Mesendoderm (in vitro differentiated cells): ENCODE measurements at places on chromosomes 16 and 17.

- no peaks in the 10 kb centered on the region for H3K36me3 ChIP-seq
- H3K27me3 ChIP-seq = no peaks in the 10 kb centered on the region
- no peak overlapping the region for H3K4me3 ChIP-seq
- no peak for DNase-seq
- H3K4me1 ChIP-seq = no peaks in the 10 kb centered on the region
Measured at GRCh38 chr17:75574404-75575036, 13.1 kb upstream of the MYO15B start.

GRCh38 chr16:74717367-74717766, 16.7 kb upstream of the MLKL start:
- H3K4me1 ChIP-seq = no peaks in the 10 kb centered on the region
- DNase-seq = no peak
- no peaks in the 10 kb centered on the region for H3K36me3 ChIP-seq
- H3K27ac ChIP-seq = no peak overlapping the region
- no peak overlapping the region for H3K4me3 ChIP-seq

DNA sequence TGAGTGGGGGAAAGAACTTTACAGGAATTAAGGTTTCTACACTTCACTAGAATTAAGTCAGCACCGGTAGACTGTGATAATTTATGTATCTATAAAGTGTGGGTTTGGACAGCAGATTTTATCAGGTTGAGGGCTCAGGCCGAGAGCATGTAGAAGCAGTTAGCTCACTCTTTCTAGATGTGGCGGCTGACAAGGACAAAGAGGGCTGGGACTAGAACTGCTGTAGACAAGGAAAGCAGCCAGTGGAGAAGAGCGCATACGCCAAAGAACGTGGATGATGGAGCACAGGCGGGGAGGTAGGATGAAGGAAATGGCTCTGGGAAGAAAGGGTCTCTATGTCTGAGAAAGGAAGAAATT, 504 bp upstream of the GOSR1 start:
- H3K4me3 ChIP-seq = peak overlapping the region; percentile 13
- peaks cover 1% of the 10 kb centered on the region for H3K4me1 ChIP-seq

GRCh38 chr16:734981-735881, 5.6 kb downstream of the CIAO3 start:
- H3K4me3 ChIP-seq = no peak overlapping the region
- no peak overlapping the region for H3K27ac ChIP-seq
- H3K4me1 ChIP-seq = no peaks in the 10 kb centered on the region
- H3K27me3 ChIP-seq = no peaks in the 10 kb centered on the region
- H3K36me3 ChIP-seq = peaks cover 3% of the 10 kb centered on the region
- DNase-seq = no peak

DNA sequence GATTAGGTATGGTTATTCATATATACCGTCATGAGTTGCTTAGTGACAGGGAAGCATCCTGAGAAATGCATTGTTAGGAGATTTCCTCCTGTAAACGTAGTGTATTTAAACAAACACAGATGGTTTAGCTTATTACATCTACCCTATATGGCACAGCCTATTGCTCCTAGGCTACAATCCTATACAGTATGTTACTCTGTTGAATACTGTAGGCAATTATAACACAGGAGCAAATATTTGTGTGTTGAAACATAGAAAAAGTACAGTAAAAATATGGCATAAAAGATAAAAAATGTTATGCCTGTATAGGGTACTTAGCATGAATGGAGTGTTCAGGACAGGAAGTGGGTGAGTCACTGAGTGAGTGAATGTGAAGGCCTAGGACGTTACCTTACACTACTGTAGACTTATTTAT, 157.7 kb downstream of the CDH11 start:
- no peaks in the 10 kb centered on the region for H3K27me3 ChIP-seq
- H3K36me3 ChIP-seq = no peaks in the 10 kb centered on the region
- no peak overlapping the region for H3K4me3 ChIP-seq
- no peak overlapping the region for H3K27ac ChIP-seq
- H3K4me1 ChIP-seq = no peaks in the 10 kb centered on the region

GRCh38 chr16:81779536-81780320, 637 bp downstream of the PLCG2 start:
- no peak overlapping the region for H3K27ac ChIP-seq
- no peak for DNase-seq
- peak overlapping the region; percentile 2 for H3K4me3 ChIP-seq
- peaks cover 9% of the 10 kb centered on the region for H3K27me3 ChIP-seq

DNA sequence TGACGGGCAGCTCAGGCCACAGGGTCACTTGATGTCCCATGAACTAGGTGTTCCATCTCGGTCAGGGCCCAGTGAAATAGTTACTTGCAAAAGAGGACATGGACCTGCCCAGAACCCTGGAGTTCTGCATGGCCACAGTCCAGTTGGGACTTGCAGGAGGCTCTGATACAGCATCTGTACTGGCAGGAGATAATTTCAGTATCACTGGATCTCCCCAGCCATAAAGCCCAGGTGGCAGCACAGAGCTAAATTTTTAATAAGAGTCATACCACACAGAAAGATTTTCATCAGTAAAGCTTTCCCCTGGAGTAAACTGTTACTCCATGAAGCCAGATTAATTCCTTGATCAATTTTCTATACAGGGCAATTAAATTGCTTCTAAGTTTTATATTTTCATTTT, 18.0 kb upstream of the SLC16A5 start:
- no peak overlapping the region for H3K27ac ChIP-seq
- H3K36me3 ChIP-seq = peaks cover 5% of the 10 kb centered on the region
- no peaks in the 10 kb centered on the region for H3K4me1 ChIP-seq
- no peak overlapping the region for H3K4me3 ChIP-seq
- no peaks in the 10 kb centered on the region for H3K27me3 ChIP-seq

GRCh38 chr17:37828651-37829124, 83.8 kb upstream of the HNF1B start:
- H3K36me3 ChIP-seq = no peaks in the 10 kb centered on the region
- H3K4me3 ChIP-seq = no peak overlapping the region
- H3K27ac ChIP-seq = no peak overlapping the region
- DNase-seq = peak; percentile 41
- no peaks in the 10 kb centered on the region for H3K27me3 ChIP-seq
- no peaks in the 10 kb centered on the region for H3K4me1 ChIP-seq

- H3K27me3 ChIP-seq = no peaks in the 10 kb centered on the region
- H3K4me1 ChIP-seq = peaks cover 3% of the 10 kb centered on the region
- H3K27ac ChIP-seq = no peak overlapping the region
- H3K36me3 ChIP-seq = peaks cover 6% of the 10 kb centered on the region
Measured at GRCh38 chr16:58196898-58197313, 1.0 kb downstream of the CSNK2A2 start.

DNA sequence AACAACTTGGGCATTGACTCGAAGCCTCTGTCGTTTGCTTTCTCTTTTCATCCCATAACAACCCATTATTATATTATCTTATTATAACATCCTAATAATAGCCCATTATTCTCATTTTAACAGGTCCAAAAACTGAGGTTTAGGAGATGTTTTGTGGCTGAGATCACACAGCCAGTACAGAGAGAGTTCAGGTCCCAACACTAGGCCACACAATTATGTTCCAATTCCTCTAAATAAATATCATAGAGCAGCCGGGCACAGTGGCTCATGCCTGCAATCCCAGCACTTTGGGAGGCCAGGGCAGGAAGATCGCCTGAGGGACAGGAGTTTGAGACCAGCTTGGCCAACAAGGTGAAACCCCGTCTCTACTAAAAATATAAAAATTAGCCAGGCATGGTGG, 40.3 kb upstream of the KIFC3 start:
- no peak overlapping the region for H3K27ac ChIP-seq
- no peak for DNase-seq
- no peak overlapping the region for H3K4me3 ChIP-seq
- no peaks in the 10 kb centered on the region for H3K36me3 ChIP-seq
